ENCODE measurements at places on chromosomes 16 and 17. TPM values are rescaled to one million over a fixed set of nuclear protein-coding genes. Genes with fewer than 3 reads are reported as not detected.

CMTM1 gene
- 4.0 TPM for total RNA-seq

- no peak for DNase-seq
Measured at GRCh38 chr17:79054200-79054960, 20.2 kb upstream of the ENGASE start.

CAVIN1 gene
- total RNA-seq = 988 TPM

DNA sequence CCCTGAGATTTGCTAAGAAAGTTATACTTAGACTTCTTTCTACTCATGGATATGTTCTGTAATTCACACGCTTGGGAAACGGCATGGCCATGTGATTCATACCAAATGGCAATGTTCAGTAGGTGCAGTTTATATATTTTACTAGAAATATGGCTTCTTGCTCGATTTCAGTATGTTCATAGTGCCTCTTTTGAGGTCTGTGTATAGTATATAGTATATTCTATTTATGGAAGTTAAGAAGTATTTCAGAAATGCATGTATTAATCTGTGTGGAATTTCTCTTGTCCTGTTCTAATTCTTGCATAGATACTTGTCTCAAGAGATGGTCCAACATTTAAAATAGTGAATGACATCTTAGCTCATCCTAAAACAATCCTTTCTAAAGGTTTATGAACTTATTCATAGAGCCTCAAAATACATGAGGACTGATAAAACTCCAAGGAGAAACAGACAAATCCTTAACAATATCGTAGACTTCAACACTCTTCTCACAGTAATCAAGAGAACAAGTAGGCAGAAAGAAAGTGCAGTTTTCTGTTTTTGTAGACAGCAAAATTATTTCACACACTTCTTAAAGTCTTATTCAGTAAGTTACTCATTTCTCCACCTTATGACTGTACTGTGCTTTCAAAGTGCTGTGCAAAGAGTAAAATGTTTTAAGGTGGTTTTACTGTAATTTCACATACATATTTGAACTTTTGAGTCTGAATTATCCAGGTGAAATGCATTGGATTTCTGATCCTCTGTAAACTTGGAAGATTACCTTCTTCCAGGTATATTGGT is 11.1 kb downstream of the BPTF start:
- peak; percentile 55 for DNase-seq
